ENCODE measurements at places on chromosomes 13 and 19.

- no peak for DNase-seq
Measured at GRCh38 chr19:30911491-30911890, 437.7 kb downstream of the TSHZ3 start.

DNA sequence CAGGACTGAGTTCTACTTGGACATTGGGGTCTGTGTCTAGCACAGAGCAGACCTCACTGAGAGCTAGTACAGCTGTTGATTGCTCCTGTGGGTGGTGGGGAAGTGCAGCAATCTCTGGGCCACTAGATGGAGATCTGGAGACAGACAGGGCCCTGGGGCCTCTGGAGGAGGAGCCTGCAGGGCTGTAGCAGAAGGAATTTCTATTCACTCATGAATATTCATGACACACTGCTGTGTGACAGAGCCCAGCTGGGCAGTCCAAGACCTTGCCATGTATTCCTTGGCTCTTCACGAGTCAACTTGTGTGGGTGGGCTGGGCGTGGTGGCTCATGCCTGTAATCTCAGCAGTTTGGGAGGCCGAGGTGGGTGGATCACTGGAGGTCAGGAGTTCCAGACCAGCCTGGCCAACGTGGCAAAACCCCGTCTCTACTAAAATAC lies 37.5 kb downstream of the SUGP2 start:
- no peak for DNase-seq

DNA sequence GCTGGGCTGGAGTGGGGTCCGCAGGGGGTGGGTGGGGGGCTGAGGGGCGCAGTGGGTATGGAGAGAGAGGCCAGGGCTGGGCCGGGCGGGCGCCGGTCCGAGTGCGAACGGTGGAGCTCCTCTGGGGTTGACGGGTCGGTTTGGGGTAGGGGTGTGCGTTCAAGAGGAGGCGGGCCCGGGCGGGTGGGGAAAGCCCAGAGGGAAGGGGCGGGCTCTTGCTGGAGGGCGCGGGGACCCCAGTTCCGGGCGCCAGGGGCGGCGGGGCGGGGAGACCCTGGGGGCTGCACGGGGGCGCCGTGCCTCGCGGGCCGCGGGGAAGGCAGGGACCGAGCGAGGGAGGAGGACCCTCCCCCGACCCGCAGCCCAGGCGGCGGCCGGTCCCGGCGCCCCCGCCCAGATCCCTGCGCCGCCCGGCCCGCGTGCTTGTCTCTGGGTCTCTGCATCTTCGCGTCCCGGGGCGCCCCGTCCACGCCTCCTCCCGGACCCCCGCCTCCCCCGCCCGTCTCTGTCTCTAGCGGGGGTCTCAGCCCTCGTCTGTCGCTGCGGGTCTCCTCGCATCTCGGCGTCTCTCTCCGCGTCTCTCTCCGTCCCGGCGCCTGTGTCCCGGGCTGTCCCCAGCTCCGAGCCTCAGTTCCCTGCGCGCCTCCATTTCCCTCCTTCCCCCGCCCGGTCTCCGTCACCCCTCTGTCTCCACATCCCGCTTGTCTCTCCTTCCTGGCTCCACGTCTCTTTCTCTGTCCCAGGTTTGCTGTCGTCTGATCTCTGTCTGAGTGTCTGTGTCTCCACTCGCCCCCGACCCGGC lies 8.3 kb upstream of the SHISA7 start:
- DNase-seq, result no peak

GRCh38 chr13:30735025-30735871 lies at the start of gene ALOX5AP:
ALOX5AP (plus strand) TSS chr13:30735543; CDS start chr13:30735606, 63 bp downstream.
- DNase-seq, result no peak

DNA sequence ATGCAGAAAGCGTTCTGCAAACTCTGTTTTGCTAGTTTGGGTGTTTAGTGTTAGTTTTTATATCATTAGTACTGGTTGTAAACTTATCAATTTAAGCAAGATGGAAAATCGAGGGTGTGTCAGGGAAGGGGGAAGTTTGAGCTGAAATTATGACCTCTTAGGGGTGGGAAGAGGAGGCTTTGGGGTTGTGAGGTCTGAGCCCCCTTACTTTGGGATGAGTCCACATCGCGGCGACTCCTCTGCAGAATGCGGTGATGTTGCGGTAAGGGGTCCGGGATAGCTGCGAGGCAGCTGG lies 743 bp upstream of the NDUFS7 start:
- no peak for DNase-seq

DNA sequence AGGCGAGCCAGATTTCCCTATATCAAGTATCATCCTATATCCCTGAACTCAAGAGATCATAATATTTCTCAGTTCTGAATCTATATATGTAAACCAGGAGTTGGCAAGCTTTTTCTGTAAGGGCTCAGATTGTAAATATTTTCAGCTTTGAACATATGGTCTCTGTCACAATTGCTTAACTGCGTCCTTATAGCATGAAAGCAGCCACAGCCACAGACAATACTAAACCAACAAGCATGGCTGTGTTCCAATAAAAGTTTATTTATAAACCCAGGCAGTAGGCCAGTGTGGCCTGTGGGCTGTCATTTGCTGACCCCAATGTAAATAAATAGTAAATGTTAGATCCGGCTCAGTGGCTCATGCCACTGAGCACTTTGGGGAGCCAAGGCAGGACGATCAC lies 12.2 kb upstream of the MYH14 start:
- DNase-seq, result no peak

- no peak for DNase-seq
Measured at GRCh38 chr13:100627120-100627519, 38.5 kb upstream of the GGACT start.

DNA sequence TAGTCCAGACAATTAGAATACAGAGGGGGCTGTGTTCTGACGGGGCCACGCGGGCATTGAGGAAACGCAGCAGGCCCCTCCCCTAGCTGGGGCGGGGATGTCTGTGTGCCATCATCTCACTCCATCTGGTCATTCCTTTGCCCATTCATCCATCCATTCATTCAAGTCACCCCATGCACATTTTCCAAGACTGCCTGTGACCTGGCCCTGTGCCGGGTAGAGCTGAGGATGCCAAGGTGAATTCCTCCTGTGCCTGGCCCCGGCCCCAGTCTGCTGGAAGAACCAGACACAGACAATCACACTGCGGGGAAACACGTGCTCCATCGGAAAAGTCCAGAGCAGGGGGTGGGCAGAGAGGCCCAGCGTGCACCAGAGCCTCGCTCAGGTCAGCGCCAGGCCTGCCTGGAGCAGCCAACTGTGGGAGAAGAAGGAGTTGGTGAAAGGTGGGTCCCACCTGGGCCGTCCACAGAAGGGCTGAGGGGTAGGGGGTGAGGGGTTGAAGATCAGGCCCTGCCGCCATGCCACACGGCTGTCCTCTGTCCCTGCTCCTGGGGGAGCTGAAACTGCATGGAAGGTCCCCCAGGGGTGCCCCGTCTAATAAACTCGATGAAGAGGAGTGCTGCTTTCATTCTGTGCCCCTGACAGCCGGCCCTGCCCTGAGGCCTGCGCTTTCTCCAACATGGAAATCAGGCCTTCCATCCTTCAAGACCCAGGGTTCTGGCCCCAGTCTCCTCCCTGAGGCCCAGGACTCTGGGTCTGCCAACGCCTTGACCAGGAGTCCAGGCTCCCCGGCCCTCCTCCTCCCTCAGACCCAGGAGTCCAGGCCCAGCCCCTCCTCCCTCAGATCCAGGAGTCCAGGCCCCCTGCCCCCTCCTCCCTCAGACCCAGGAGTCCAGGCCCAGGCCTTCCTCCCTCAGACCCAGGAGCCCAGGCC lies 1.6 kb upstream of the CACNG6 start:
- DNase-seq, result no peak

DNA sequence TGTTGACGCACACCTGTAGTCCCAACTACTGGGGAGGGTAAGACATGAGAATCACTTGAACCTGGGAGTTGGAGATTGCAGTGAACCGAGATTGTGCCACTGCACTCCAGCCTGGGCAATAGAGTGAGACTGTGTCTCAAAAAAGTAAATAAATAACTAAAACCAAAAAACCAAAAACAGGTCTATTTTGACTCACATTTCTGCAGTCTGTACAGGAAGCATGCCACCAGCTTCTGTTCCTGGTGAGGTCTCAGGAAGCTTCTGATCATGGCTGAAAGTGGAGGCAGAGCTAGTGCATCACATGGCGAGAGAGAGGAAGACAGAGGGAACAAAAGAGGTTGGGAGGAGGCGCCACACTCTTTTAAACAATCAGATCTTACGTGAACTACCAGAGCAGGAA lies 142.5 kb downstream of the ITGBL1 start:
- no peak for DNase-seq

DNA sequence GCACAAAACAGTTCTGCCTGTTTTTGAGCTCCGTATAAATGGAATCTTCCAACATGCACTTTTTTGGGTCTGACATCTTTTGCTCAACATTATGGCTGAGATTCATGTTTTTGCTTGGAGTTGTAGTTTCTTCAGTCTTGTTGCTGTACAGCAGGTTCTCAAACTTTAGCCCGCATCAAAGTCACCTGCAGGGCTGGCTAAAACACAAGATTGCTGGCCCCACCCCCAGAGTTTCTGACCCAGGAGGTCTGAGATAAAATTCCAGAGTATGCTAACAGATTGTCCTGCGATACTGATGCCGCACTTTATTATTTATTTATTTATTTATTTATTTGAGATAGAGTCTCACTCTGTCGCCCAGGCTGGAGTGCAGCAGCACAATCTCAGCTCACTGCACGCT lies 79.8 kb upstream of the WASF3 start:
- no peak for DNase-seq

DNA sequence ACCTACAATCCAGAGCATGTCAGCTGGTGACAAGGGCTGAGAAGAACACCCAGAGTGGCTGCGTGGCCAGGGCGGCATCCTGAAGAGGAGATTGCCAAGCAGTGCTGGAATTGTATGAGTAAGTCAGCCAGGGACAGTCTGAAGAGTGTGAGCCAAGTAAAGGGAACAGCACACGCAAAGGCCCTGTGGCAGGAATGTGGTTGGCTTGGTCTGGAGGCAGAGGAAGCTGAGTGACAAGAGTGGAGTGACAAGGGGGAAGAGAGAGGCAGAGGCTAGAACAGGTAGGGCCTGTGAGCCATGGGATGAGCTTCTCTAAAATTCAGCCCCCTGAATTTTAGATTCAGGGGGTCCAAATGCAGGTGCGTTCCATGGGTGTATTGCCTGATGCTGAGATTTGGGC lies 53.7 kb upstream of the UQCRFS1 start:
- DNase-seq, result no peak

- DNase-seq, result no peak
Measured at GRCh38 chr19:29672319-29672932, 7.2 kb downstream of the PLEKHF1 start.

- DNase-seq, result no peak
Measured at GRCh38 chr19:342128-342455, 2.5 kb downstream of the MIER2 start.

Measured in stimulated activated CD4-positive, alpha-beta T cell treated with anti-CD3 and anti-CD28 coated beads, TNF-alpha, amount 100 ng/mL, for 4 hours (primary cell).